ENCODE measurements at places on chromosomes 3 and 15. TPM values are rescaled to one million over a fixed set of nuclear protein-coding genes. Genes with fewer than 3 reads are reported as not detected.

The GRK7 gene
- 0.05 TPM for polyA plus RNA-seq

- DNase-seq, result no peak
Measured at GRCh38 chr3:16286161-16286560, 21.1 kb downstream of the OXNAD1 start.

The PLSCR5 gene
- polyA plus RNA-seq, result not detected

- no peak for DNase-seq
Measured at GRCh38 chr15:77535845-77536244, 96.9 kb downstream of the LINGO1 start.

The FRMD4B gene
- 5.9 TPM for polyA plus RNA-seq

GRCh38 chr15:79954661-79955060 is 16.3 kb downstream of the BCL2A1 start:
- no peak for DNase-seq

GRCh38 chr3:151357463-151357850 is 27.1 kb downstream of the P2RY12 start:
- DNase-seq, result no peak

- no peak for DNase-seq
Measured at GRCh38 chr3:157443905-157444796, 7.5 kb downstream of the PTX3 start.

- peak; percentile 82 for DNase-seq
Measured at GRCh38 chr3:129627350-129628168, 21.1 kb upstream of the PLXND1 start.

The GNB4 gene
- polyA plus RNA-seq, result 15.1 TPM

DNA sequence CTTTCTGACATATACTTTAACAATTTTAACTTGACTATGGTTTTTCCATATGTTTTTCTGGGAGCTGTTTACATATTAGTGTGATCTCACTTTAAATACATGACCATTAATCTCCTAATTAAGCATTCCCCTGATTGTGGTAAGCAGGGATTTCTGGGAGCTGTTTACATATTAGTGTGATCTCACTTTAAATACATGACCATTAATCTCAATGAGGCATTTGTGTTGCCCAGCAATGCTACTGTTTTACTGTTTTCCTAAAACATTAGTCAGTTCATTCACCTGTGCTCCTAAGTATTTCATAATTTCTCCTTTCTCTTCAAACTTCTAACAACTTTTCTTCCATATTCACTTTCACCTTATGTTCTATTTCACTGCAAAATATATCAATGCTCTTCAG is 3.6 kb upstream of the GRAMD1C start:
- DNase-seq, result no peak

DNA sequence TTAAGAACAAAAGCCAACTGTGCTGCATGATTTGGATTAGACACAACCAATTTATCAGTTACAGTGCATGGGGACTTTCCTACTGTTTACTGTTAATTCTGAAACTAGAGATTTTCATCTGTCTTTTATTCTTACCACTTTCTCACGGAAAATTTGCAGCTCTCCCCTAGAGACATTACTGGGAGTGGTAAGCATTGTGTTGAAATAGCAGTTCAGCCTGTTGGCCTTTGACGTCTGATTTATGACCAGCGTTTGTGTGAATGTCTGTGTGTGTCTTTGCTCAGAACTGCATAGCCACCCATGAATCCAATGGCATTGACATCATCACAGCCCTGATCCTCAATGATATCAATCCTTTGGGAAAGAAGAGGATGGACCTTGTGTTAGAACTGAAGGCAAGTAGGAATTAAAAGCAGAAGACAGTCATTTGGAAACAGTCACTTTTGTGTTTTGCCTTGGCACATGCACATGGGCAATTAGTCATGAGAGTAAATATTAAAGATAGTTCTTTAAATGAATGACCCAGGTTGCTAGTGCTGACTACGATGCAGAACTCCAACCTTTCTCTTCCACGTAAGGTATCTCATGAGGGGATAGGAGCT is 202.2 kb upstream of the BHLHE40 start:
- DNase-seq, result peak; percentile 49

GRCh38 chr15:83413054-83413719 is 34.0 kb upstream of the SH3GL3 start:
- DNase-seq, result no peak

- no peak for DNase-seq
Measured at GRCh38 chr15:73954188-73955145, 28.2 kb downstream of the LOXL1 start.

DNA sequence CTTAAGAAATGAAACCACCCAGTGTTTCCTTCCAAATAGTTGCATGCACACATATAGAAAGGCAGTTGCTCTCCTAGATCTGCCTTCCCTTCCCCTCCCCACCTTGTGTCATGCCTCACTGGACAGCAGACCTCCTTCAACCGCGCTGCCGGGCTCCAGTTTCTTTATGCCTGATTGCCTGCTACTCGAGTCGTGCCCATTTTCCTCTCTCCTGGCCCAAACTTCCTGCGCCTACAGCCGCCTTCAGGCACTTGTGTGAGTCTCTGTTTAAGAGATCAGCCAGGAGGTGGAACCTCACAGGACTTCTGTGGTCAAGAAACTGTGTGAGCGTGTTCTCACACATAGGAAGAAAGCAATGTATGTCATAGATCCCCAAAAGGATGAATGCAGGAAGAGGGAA is 8.8 kb upstream of the FAM107A start:
- no peak for DNase-seq

The PLA2G4E gene
- polyA plus RNA-seq, result 0.03 TPM

DNA sequence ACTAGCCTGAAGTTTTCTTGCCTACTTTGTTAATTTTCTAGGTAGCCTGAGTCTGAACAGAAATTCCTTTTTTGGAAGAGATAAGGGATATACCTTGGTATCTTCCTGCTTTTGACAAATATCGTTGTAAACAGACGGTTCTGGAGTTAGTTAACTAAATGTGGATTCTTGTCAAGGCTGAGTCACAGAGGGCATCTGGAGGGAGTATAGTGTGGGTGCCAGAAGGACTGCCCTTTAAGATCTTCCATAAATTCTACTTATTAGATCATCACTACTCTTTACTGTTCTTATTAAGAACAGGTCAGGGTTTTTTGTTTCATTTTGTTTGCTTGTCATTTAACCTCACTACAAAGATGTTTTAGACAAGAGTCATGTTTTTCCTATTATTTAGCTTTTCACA is 125.3 kb upstream of the SKOR1 start:
- no peak for DNase-seq

GRCh38 chr3:181711325-181712135 is at the start of gene SOX2:
Gene SOX2, plus strand, starts transcription at chr3:181711925. Its CDS starts 436 bp downstream, at chr3:181712361.
- peak; percentile 75 for DNase-seq

- DNase-seq, result no peak
Measured at GRCh38 chr15:70299931-70300869, 202.5 kb upstream of the TLE3 start.

The RAB7A gene
- polyA plus RNA-seq, result 179 TPM

The EFCC1 gene
- 4.3 TPM for polyA plus RNA-seq

The SAMD7 gene
- polyA plus RNA-seq, result not detected

GRCh38 chr3:132660052-132660810 is at the start of gene UBA5:
Gene UBA5, plus strand, starts transcription at chr3:132660329. Its CDS starts 209 bp downstream, at chr3:132660538.
- DNase-seq, result peak; percentile 52

- DNase-seq, result no peak
Measured at GRCh38 chr3:190217081-190217480, 96.4 kb upstream of the P3H2 start.

The CILP gene
- polyA plus RNA-seq, result 72.2 TPM

The CERS3 gene
- polyA plus RNA-seq, result 0.11 TPM

DNA sequence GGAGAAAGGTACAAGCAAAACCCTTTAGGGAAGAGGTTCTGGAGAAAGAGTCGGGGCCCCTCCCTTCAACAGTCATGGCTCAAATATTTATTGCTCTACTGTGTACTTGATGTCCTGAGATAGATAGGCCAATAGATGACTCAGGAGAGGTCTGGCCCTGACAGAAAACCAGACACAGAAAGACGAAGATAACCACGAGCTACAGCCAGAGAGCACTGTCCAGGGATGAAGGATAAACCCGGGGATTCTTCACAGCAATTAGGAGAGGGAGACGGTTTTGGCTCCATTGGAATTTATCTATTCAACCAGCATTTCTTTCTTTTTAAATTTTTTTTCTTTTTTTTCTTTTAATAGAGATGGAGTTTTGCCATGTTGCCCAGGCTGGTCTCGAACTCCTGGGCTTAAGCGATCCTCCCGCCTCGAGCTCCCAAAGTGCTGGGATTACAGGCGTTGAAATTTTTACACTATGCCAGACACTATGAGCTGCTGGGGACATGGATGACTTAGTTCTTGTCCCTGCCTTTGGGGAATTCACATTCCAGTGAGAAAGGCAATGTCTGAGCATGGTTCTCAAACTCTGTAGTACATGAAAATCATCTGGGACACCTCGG is 4.6 kb upstream of the CIDEC start:
- DNase-seq, result no peak

The SLMAP gene
- polyA plus RNA-seq, result 242 TPM

DNA sequence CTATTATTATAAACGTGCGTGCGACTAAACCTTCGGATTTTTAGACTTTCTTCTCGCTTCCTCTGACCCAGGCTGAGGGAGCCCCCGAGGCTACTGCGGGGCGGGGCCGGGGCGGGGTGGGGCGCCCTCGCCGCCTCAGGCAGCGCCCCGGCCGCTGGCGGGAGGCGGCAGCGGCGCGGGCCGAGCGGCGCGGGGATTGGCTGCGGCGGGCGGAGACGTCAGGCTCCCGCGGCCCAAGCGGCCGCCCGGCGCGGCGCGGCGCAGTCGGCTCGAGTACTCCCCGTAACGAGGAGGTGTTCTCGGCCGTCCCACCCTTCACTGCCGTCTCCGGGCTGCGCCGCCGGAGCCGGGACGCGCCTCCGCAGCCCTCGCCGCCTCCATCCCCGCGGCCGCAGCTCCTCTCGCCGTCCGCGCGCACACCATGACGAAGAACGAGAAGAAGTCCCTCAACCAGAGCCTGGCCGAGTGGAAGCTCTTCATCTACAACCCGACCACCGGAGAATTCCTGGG is at the start of gene ATP1B3:
Gene ATP1B3 (plus strand): TSS at position 263 of the 510 bp plus-strand sequence. CDS start 159 bp downstream, at position 422.
- peak; percentile 26 for DNase-seq

The MUSTN1 gene
- polyA plus RNA-seq, result 44.5 TPM

The TIPIN gene
- 3.7 TPM for polyA plus RNA-seq

DNA sequence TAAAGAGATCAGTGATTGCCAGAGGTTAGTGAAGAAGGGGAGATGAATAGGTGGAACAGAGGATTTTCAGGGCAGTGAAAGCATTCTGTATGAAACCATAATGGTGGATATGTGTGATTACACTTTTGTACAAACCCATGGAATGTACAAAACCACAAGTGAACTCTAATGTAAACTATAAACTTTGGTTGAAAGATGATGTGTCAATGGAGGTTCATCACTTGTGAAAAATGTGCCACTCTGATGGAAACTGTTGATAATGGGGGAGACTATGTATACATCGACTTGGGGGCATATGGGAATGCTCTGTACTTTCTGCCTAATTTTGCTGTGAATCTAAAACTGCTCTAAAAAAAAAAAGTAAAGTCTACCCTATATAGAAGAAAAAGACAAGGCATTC is 68.7 kb upstream of the ARHGEF3 start:
- no peak for DNase-seq

DNA sequence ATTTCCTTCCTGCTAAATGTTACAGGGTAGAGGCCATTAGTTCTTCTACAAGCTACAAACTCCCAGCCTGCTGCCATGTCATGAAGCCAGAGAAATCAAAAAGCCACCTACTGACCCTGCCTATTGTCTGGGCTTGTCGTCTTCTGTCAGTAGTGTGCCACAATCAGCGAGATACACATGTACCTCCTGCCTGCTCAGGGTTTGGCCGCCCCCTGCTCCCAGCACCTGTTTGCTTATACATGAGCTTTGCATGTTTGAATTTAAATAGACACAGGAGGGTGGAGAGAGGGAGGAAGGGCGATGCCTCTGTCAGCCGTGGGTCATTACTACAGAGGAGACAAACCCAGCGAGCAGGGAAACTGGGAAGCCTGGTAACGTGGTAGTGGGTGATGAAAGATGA is 106.1 kb downstream of the ROBO2 start:
- no peak for DNase-seq
